Fibroblast of skin of left biceps (primary cell): ENCODE measurements at places on chromosomes 6 and 20.

GRCh38 chr6:156557251-156557910 lies 219.8 kb upstream of the ARID1B start:
- no peak for DNase-seq

- no peak for DNase-seq
Measured at GRCh38 chr6:169738976-169739529, 12.3 kb downstream of the DYNLT2 start.

DNA sequence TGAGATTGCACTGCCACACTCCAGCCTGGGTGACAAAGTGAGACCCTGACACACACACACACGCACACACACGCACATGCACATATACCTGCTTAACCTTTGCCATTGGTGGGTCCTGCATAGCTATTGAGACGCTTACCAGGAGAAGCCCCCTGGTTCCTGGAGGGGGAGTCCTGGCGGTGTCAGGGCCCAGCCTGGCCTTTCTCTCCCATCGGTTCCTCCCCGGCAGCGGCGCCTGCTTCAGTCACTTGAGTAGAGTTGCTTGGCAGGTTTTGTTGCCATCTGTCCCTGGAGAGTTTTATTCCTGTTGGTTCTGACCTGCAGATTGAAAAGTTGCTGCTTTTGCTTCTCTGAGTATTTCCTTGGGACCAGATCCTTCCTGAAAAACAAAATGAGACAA lies 20.6 kb upstream of the FAM209A start:
- no peak for DNase-seq

DNA sequence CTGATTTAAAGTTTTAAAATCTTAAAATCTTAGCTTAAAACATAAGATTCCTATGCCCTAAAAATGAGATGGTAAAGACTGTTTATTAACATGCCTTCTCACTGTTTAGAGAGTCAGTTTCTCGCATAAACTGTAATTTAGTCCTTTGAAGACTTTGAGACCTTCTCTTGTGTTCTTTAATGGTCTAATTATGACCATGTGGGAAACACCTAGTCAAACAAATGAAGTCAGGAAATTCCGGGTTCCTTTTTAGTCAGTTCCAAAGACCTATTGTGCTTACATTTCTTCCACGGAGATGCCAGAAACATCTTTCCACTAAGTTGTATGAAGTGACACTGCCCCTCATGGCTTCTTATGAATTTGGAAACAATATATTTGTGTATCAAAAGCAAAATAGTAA lies 64.2 kb upstream of the KIF25 start:
- DNase-seq: no peak

DNA sequence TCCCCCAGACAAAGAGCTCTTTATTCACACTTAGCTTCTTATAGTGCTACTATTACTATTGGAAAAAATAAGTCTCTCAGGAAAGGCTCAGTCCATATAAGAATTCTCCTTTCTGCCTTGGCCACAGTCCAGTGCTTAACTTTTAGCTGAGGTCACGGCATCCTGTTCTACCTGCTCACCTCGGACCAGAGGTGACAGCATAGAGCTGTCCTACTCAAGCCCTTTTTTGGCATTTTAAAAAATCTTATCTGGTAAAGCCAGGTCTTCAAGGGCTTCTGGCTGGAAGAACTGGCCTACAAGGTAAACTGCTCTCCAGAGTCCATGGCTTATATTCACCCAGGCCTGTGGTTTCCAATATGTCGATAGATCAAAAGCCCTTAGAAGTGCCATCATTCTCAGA lies 109.7 kb downstream of the RCAN2 start:
- no peak for DNase-seq

GRCh38 chr6:155319902-155320301 lies 5.6 kb upstream of the TFB1M start:
- no peak for DNase-seq

- DNase-seq: no peak
Measured at GRCh38 chr20:41138475-41139226, 1.3 kb downstream of the PLCG1 start.

GRCh38 chr20:16175322-16175961 lies 397.8 kb downstream of the KIF16B start:
- DNase-seq: no peak

GRCh38 chr6:150128425-150128824 lies 14.4 kb upstream of the PPP1R14C start:
- no peak for DNase-seq

- no peak for DNase-seq
Measured at GRCh38 chr6:36980876-36981619, 4.9 kb downstream of the MTCH1 start.

DNA sequence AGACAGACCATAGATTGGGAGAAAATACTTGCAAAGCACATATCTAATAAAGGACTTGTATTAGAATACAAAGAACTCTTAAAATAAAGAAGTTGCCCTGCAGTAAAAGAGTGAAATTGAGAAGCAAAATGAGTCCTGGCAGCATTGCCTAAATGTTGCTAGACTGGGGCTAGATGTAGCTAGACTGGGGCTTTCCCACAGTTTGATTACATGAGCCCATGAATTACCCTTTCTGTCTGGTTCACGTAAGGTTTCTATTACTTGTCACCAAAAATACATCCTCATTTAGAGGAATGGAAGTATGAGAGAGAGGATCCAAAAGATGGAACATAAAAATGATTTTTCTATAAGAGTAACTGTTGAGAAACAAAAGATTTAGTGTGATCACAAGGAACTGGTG lies 57.6 kb upstream of the CCDC28A start:
- DNase-seq: no peak

DNA sequence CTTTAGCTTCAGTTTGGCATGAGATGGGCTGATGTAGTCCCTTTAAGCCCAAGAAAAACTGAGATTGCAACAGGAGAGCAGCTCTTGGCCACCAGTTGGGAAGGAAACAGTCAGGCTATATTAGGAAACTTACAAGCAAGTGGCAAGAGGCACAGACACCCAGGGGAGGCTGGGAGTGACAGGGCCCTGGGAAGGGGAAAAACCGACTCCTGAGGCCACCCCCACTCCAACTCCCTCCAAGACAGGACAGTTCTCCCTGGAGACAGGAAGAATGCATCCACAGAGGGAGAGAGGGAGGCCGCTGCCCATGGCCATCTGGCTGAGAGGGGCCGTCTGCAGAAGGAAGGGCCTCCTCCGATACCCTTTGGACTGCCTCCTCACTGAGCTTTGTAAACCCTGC lies 20.5 kb downstream of the JPH2 start:
- peak; percentile 36 for DNase-seq

GRCh38 chr20:37989601-37990295 lies 43.5 kb downstream of the TTI1 start:
- no peak for DNase-seq

DNA sequence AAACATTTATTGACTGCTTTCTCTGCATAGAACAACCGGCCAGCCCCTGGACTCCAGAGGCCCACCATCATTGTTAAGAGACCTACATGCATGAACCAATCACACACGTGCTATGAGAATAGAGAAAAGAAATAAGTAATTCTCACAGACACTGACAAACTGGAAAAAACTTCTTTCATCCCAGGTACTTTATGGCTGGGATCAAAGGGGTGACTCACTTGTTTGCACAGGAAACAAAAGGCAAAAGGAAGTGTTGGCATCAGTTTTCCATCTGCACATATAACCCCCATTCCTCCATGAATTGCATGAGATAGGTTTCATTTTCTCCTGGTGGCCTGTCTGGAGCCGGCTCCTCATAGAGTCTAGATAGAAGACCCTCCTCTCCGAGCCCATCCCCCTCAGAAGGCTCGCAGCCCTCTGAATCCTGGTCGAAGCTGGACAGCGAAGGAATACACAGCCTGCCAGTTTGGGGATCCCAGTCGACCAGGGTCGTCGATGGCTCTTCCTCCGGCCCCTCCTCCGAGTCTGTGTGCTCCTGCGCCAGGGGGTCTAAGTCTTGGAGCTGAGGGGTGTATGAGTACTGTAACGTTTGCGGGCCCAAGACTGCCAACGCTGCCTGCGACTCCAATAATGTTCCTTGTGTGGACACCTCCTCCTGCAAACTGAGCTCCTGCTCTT lies 43.3 kb downstream of the IL20RA start:
- no peak for DNase-seq

GRCh38 chr20:49043000-49043399 lies 3.1 kb upstream of the CSE1L start:
- no peak for DNase-seq

- no peak for DNase-seq
Measured at GRCh38 chr6:90078513-90079289, 184.4 kb downstream of the GJA10 start.

DNA sequence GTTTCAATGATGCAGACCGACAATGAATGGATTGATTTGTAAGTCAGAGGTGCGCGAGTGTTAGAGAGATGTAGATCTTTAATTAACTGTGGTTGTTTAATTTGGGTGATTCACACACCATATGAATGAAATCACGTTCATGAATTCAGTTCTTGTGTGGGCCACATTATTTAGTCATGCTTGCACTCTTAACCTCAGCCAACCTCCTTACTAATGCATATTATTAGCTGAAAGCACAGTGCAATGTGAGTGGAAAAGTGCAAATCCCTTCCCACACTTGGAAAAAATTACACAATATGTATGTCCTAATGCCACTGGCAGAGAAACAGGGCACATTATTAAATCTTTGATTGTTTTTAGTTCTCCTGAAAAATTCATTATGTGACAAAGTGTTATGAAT lies 512.5 kb downstream of the BCKDHB start:
- peak; percentile 53 for DNase-seq

DNA sequence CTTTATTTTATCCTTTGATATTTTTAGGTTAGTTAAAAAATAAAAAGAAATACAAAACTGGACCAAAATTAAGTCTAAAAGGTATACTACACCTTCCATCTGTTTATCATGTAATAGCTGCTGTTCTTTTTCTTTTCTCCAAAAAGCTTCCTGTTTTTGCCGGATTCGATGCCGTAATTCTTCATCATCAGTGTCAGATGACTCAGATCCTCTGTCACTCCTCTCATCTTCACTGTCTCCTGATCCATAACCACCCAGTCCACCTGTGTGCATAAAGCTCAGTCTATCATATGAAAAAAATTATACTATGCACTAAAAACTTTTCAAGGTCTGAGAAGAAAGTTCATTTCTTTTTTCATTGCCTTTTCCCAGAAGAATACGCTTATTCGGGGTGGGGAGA lies 8.5 kb upstream of the COQ3 start:
- no peak for DNase-seq

DNA sequence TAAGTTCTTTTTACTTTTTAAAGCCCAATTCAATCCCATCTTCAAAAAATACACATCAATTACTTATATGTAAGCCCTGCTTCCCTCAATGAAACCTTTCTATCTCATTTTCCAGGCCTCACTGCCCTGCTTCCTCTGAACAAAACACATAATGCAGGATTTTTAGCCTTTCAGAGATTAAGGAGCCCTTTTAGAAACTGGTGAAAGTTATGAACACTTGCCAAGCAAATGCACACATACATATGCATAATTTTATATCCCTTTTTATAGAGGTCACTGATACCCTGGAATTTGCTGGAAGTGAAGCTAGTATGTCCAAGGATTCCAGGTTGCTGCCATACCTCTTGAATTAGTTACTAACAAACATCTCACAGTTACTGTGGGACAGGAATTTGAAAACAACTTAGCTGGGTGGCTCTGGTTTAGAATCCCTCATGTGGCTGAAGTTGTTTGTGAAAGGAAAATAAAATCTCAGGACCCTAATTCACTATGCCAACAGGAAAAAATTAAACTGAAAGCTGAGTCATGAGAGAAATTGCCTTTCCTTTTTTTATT lies 75.8 kb downstream of the UBE3D start:
- DNase-seq: no peak

DNA sequence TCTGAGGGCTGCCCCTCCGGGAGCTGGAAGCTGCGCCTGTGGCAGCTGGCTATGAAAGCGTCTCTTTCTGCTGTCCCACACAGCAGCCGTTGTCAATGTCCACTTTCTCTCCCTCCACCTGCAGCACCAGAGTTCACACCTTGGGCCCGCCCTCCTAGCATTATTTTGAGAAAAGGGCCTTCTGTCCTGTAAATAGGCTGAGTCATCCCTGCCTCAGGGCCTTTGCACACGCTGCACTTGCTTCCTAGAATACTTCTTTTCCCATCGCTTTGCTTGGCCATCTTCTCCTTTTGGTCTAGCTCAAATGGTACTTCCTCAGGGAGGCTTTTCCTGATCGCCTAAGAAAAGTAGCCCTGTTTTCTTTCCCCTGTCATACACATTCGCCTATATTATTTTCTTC lies 69.3 kb upstream of the ZNFX1 start:
- DNase-seq: no peak

DNA sequence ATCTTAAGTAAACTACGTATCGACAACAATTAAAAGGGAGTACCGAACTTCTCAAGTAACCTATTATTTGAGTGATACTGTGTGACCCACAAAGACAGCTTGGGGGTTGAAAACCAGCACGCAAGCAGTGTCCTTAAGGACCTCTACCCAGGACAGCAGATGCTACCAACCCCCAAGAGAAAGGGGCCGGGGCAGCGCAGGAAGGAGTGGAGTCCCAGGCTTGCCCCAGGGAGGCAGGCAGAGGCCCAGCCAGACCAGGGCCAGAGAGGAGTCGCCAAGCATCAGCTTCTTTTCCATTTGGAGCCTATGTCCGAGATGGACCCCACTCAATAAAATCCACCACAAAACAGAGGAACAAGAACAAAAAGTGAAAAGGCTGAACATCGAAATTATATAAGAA lies 11.9 kb downstream of the DIDO1 start:
- DNase-seq: no peak

DNA sequence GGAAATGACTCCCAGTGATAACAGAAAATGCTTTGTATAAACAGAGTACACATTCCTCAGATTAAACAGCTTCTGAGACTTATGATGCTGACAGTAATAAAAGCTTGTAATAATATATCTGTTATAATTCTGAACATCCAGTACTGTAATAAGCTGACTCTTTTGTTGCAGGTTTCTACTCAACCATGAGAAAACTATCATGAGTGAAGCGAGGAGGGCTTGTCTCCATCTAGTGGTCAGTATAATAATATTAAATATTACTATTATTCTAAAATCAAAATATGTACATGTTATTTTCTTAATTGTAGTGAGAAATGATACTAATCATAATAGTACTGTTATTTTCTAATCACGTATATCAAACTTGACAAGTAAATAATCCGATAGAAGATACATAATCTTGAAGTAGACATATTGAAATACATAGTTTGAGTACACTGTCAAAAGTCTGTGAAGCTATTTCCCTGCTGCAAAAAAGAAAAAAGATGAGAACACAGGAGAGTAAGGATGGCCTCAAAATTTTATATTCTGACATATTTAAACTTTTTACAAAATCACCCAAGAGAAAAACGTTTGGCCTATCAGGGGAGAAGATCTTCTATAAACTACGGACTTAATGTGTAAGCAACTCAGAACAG lies 183.1 kb downstream of the MOXD1 start:
- DNase-seq: no peak

- no peak for DNase-seq
Measured at GRCh38 chr6:126821706-126822105, 296.8 kb upstream of the RSPO3 start.

- DNase-seq: no peak
Measured at GRCh38 chr20:57563522-57563921, 2.6 kb downstream of the PCK1 start.
